Adrenal gland (tissue), 19 donors: ENCODE measurements at places on chromosomes 6 and 20.

DNA sequence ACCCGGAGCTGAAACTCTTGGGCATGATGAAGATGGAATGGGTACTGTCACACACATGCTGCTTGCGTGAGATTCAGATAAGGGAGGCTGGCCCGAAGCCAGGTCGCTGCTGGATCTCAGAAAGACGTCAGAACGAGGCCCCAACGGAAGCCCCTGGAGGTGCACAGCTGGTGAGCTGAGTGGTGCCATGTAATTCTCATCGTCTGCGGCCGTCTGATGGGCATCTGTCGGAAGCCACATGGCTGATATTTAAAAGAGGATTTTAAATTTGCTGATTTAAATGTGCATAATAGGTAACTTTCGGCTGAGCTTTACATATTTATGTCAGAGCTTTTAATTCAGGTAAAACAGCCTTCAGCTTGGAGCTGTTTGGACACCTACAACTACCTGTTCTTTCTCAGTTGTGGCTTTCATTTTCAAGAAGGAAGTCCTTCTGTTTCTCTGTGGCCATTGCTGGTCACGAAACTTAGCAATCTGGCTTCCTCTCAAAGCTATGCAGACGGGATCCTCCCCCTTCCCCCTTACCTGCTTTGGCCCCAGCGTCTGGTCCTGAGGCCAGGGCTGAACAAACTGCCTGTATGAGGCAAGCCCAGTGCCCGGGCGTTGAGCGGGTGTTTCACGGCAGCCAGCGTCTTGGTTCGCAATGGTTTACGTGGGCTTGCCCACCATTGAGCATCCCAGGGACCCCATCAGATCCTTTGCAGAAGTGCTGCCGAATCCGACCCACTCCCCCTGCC, 9.2 kb downstream of the SLCO4A1 start:
- peak; percentile 83 for DNase-seq

GRCh38 chr20:58109126-58109880, 119.2 kb downstream of the ANKRD60 start:
- no peak for DNase-seq

DNA sequence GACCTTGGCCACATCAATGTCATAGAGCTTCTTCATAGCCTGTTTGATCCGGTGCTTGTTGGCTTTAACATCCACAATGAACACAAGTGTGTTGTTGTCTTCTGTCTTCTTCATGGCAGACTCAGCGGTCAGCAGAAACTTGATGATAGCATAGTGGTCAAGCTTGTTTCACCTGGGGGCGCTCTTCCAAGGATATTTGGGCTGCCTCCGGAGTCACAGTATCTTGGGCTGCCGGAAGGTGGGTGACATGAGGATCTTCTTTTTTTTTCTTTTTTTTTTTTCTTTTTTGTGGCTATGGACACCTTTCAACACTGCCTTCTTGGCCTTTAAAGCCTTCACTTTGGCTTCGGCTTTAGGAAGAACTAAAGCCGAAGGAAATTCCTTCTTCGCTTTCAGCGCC, 244.6 kb downstream of the GJA1 start:
- no peak for DNase-seq

DNA sequence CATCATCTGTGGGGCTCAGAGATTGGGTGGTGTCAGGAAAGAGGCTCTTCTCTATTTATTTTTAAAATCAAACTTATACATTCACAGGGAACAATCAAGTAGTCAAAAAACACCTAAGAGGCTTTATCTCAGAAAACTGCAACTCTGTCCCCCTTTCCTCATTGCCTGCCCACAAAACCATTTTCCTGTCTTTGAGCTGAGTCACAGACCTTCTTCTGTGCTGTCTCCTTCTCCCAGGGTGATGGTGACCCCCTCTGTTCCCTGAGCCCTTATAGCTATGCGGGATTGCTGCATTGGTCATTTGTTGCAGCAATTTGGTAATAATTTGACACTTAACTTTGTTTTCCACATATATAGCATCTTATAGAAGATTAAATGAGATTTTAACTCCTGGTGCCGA, 195.2 kb upstream of the PROKR2 start:
- DNase-seq, result no peak

DNA sequence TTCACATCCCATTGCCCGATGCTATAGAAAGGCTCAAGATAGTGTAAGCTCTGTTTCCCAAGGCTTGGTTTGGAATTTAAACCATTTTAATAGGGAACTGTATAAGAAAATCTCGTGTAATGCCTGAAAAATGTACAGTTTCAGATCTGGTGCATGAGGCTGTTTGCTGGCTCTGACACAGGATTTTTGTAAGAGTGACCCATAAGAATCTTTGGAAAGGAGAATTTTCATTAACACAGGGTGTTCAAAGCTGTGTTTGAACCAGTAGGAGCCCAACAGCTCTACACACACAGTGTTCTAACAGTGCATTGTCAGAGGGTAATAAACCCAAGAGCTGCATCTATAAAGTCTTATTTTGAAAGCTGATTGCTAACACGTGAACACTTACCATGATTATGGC, 293.5 kb downstream of the PRL start:
- no peak for DNase-seq

- DNase-seq, result no peak
Observed at GRCh38 chr20:10061641-10062040, 26.9 kb downstream of the ANKEF1 start.

DNA sequence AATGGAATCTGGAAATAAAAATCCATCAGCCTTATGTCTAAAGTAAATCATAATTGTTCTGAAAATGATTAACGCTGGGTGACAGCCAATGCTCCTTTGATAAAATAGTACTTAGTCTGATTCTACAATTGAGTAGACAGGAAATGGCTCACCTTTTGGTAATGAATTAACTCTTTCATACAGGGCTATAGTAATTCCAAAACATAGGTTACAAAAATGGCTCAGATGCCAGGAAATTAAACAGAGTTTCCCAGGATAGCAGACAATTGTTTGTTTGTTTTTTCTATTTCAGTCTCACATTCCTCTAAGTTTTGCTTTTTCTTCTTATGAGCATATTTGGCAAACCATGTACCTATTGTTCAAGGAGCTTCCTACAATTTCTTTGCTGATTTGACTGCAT, 257.2 kb upstream of the EPHA7 start:
- DNase-seq, result no peak

DNA sequence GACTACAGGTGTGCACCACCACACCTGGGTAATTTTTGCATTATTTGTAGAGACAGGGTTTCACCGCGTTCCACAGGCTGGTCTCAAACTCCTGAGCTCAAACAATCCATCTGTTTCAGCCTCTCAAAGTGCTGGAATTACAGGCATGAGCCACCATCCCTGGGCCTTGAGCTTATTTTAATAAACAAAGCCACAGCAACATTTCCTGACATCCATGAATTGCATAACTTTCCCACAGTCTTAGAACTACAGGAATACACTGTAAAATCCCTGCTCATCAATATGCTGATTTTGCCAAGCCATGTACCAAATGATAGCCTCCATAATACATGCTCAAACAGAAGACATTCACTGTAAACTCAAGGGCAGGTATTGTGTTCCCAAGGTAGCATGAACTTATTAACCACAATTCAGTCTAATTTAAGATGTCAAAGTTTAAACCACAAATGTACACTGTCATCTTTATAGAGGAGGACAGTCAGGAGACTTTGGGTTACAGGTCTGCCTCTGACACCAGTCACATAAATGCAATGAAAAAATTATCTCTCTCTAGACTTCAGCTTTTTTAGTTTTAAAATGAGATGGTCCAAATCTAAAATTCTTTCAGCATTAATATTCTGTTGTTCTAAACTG, 40.0 kb downstream of the NUDT3 start:
- no peak for DNase-seq

DNA sequence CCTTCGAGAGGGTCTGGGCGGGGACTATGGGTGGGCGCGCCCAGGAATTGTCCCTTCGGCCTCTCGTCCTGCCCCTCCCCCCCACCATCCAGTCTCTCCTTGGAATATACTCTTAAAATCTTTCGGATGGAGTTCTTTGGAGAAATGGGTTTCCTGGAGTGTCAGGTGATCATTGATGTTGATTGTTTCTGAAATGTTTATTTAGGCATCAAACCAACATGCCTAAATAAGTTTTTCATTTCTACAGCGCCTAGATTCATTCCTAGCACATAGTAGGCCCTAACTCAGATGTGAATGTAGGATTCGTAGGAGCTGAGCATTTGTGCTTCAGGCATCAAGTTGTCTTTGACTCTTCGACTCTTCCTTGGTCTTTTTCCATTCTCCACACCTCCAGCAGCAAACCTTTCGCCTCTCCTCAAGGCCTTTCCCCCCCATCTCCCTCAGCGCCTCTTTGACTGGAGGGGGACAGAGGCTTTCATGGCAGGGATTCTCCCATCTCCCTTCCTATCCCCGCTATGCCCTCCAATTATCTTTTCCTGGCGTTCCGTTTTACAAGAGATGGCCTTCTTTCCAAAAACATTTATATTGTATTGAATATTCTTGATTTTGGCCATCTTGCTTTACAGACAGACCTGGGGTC, 610 bp downstream of the CASP8AP2 start:
- DNase-seq, result no peak

- no peak for DNase-seq
Observed at GRCh38 chr6:153621491-153621890, 417.5 kb upstream of the OPRM1 start.

- DNase-seq, result peak; percentile 95
Observed at GRCh38 chr6:33299237-33299944, 649 bp upstream of the RGL2 start.

DNA sequence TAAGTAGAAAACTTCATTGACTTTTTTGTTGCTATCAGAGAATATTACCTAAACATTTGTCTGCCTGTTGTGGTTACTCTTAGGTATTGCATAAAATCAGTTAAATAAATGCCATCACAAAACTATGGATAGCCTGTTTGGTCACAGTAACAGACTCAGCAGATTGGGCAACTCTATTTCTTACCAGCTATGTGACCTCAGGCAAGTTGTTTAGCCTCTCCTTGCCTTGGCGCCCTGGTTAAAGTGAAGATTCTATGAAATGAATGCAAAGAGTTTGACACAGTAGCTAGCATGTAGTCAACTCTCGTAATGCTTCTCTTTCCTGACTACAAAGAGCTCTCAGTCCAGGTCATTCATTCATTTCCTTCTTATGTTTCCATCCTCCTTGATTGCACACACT, 82.5 kb upstream of the ID4 start:
- no peak for DNase-seq

- no peak for DNase-seq
Observed at GRCh38 chr6:132445201-132445951, 44.1 kb upstream of the MOXD1 start.

DNA sequence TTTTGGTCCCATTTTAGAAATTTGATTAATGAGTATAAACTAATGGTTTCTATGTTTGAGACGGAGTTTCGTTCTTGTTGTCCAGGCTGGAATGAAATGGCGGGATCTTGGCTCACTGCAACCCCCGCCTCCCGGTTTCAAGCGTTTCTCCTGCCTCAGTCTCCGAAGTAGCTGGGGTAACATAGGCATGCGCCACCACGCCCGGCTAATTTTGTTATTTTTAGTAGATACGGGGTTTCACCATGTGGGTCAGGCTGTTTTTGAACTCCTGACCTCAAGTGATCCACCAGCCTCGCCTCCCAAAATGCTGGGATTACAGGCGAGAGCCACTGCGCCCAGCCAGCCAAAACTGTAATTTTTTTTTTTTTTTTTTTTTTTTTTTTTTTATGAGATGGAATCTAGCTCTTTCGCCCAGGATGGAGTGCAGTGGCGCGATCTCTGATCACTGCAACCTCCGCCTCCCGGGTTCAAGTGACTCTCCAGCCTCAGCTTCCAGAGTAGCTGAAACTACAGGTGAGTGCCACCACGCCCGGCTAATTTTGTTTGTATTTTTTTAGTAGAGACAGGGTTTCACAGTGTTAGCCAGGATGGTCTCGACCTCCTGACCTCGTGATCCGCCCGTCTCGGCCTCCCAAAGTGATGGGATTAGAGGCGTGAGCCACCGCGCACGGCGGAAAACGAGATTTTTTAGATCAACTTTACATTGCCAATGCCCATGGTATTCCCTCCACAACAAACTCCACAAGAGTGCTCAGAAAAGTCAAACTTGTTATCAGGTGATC, 127.8 kb downstream of the HFE start:
- DNase-seq, result no peak

DNA sequence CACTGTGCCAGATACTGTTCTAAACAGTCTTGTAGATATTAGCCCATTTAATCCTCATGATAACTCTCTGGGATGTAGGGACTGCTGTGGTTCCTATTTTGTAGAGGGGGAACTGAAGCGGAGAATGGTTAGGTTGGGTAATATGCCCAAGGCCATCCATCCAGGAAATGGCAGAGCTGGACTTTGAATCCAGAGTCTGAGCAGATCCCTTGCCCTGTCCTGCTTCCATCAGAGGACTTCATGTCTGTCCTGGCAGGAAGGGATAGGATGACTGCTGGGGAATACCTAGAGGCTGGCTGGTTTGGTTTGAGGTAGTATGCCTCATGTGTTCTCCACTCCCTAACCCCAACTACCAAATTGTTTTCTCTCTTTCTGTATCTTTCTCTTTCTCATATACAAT, 44.6 kb downstream of the SAMD5 start:
- no peak for DNase-seq

GRCh38 chr6:29965873-29966601, 23.7 kb downstream of the HLA-A start:
- DNase-seq, result peak; percentile 93

DNA sequence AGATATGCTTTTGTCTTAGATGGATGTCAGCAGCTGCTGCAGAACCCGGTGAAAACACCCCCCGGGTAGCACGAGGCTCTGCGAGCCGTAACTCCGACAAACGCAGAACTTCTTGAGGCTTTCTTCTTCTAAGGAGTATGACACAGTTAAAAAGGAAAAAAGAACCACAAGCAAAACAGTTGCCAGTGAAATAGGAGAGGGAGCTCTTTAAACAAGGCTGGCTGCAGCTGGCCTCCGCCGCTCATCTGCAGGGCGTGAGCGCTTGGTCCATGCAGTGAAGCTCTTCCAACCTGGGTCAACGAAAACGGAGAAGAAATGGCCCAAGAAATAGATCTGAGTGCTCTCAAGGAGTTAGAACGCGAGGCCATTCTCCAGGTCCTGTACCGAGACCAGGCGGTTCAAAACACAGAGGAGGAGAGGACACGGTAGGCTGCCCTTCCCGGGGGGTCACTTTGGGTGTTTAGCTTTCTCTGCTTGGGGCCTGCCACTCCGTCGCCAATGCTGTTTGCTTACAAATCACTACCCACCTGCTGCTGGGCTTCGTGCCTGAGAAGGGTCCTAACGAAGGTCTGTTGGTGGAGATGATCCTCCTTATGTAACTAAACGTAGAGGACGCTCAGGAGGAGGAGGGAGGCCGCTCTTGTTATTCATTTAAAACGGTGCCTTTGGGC, 13.2 kb downstream of the SYTL3 start:
- no peak for DNase-seq

GRCh38 chr20:17479063-17479657, 52.0 kb downstream of the BFSP1 start:
- DNase-seq, result no peak

GRCh38 chr6:159769470-159769869, 7.6 kb downstream of the ACAT2 start:
- DNase-seq, result no peak

GRCh38 chr20:1539816-1540419, 17.6 kb downstream of the SIRPD start:
- no peak for DNase-seq

DNA sequence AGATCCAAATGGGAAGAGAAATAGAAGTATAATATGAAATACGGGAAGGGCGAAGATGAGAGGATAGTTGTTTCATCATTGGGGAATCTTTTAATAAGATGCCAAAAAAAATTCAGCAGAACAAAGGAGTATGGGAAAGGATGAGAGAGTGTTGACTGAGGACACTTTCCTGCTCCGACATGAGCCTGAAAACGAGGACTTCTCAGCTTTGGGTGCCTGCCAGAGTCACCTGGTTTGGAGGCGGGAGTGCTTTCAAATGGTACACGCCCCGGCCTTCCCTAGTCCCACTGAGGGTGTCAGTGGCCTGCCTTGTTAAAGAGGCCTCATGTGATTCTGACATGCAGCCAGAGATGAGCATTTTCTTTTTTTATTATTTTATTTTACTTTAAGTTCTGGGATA, 250.9 kb downstream of the ANKRD60 start:
- no peak for DNase-seq
